ENCODE measurements at places on chromosomes 2 and 18.

DNA sequence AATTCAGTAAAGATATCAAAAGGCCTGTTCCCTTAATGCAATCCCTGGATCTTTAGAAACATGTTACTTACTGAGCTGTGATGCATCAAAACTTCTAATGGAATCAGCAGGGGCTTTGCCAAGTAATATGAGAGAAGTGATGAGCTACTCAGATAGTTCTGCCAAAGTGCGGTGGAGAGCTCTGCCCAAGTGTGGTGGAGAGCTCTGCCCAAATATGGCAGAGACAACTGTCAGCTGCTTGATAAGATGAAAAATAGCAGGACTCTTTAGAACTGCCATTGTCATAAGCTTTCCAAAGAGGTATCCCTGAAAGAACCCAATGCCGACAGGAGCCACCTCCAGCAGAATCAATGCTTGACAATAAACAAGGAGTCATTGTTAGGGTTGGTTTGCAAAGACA is 167.9 kb upstream of the SLC39A10 start:
- no peak for DNase-seq

- DNase-seq, result no peak
Measured at GRCh38 chr2:1563084-1563857, 150.0 kb downstream of the TPO start.

DNA sequence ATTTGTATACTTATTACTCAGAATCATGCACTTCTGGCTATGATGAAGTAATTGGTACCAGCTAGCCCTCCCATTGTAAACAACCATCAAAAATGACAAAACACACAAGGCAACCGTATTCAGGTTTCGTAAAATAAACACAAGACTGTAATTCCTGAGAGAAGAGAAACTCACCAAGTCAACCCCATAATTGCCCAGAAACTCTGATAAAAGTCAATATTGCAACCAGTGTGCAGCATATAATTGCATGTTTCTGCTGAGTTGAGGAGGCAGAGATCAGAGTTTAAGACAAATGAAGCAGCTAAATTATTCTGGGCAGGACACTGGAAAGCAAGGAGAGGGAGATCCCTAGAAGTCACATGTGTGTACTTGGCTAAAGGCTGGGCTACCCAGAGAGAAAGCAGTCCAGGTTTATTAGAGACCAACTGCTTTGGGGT is 90.3 kb downstream of the ROCK2 start:
- DNase-seq, result no peak

DNA sequence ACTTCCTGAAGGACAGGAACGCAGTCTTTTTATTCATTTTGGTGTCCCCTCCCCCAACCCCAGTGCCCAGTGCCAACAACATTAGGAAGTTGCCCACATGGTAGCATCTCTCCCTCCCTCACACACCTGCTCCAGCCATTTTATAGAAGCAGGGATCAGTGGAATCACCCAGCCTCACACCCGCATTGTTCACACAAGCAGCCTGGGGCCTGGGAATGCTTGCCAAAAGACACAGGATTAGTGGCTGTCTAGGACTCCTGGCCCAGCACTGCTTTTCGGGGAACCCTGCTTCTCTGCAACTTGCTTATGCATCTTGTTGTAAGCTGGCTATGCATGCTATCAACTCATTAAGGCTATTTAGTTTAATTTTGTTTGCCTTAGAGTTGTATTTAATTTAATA is 17.9 kb downstream of the TMEM37 start:
- DNase-seq, result no peak

DNA sequence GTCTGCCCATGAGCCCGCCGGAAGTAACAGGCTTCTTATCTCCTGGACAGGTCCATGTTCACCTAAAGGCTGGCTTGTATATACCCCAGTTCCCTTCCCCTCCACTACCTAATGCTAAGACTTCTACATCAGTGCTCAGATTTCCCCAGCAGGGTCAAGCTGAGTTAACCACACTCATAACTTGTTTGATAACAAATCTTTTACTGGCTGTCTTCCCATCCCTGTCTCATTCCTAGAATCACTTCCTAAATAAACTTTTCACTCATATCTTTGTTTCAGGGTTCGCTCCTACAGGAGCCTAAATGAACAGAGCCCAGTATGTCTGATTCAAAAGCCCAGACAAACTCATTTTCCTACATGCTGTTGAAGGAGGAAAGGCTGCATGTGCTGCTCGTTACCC is 94.0 kb upstream of the SOX11 start:
- no peak for DNase-seq

DNA sequence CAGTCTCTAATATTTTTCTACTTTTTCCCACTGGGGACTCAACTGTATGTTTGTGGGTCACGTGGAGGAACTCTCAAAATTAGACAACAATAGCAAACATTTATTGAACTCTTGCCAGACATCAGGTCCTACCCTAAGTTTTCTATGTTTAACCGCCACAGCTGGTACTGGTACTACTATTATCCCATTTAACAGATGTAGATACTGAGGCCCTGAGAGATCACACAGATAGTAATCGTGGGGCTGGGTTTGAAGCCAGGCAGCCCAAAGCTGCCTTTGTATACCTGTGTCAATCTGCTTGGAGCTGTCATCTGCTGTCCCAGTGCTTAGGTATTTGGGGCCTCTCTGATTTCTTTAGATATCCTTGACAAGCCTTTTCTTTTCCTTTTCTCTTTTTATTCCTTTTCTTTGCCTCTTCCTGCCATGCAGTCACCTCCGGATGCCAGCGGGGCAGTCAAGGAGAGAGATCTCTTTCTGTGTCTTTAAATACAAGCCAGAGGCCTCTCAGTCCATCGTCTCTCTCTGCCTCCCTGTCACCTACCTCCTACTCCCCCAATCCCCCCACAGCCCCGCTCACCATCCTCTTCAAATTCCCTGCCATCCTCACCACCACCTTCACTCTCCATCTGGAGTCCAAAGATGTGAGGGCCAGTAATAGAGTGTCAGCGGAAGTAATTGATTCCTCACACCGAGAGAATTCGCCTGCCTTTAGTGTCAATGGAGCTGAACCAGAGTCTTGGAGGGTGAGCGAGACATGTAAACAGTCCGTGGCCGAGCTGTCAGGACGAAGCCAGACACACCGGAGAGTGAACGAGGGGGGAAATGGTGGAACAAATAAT is 23.4 kb downstream of the NRP2 start:
- DNase-seq, result no peak

GRCh38 chr2:218146056-218146455 is 20.2 kb downstream of the CXCR2 start:
- DNase-seq, result no peak

GRCh38 chr2:220347626-220348025 is 720.2 kb downstream of the SLC4A3 start:
- no peak for DNase-seq

GRCh38 chr2:102698369-102699111 is 63.3 kb upstream of the TMEM182 start:
- no peak for DNase-seq

GRCh38 chr2:27262379-27263286 is at the start of gene SLC30A3:
TSS of gene SLC30A3 (minus strand) at chr2:27263047. CDS start at chr2:27262906, 141 bp downstream.
- DNase-seq, result peak; percentile 58

GRCh38 chr2:56313500-56313921 is 129.7 kb downstream of the CCDC85A start:
- DNase-seq, result no peak

DNA sequence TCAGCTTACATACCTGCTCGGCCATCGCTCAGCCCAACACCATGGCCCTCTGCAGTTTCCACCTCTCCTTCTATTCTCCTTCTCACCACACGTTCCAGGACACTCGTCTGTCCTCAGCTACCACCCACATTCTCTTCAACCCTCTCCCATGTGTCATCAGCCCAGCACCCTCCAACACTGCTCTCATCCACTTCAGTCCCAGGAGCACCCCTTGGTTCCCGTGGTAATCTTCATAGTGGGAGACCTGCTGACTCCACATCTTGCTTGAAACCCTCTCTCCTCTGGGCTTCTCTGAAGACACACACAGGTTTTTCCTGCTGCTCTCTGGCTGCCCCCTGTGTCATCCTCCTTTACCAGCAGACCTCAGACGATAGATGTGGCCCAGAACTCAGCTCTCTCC is 228.7 kb downstream of the GBX2 start:
- no peak for DNase-seq

- DNase-seq, result no peak
Measured at GRCh38 chr2:142112757-142113221, 18.0 kb downstream of the LRP1B start.

DNA sequence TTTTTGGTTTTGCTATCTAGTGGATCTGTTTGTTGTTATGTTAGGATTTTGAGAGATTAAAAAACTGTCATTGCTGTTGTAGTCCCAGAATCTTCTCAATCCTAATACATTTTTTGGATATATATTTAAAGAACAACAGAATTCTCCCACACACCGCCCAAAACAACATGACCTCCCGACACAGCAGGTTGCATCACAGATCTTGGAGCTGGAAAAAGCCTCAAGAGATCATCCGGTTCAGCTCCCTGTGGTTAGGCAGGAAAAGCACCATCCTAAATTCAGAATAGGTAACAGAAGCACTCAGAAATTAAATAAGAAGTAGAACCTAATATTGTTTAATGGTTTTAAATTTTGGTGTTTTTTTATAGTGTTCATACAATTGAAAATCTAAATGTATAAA is 251.4 kb upstream of the STON1 start:
- DNase-seq, result no peak
